Type B pancreatic cell (in vitro differentiated cells): ENCODE measurements at places on chromosomes 2 and 18.

GRCh38 chr2:22247466-22247865, 1123.7 kb downstream of the TDRD15 start:
- DNase-seq, result no peak

DNA sequence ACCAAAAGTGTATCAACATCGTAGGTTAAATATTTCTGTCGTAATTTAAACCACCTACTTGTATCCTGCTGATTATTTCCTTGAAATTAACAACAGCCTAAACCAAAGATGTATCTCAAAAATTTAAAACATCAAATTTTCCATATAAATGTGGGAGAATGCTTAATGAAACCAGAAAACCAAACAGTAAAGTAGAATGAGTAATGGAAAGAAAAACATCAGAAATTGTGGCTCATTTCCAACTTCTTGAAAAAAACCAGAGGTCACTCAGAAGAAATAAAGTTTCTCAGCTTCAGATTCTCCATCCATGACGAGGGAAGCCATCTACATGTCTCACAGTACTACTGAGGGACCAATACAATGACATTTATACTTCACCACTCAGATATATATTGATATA, 296.5 kb downstream of the NOL4 start:
- no peak for DNase-seq

GRCh38 chr2:108189316-108189715, 50.5 kb upstream of the SULT1C3 start:
- DNase-seq, result no peak

DNA sequence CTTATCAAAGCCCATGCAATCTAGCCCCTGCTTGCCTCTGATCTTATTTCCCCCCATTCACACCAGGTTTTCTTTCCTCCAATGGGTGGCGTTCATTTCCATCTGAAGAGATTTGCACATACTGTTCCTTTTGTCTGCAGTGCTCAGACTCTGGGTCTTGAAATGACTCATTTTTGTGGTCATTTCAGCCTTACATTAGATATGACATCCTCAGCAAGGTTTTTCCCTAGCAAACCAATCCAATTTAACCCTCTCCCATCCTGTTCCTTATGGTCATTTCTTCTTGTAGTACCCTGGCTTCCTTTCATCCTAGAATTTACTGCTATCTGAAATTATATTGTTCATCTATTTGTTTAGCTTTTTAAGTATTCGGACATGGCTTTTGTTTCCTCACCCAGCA, 42.5 kb upstream of the SCN1A start:
- DNase-seq, result no peak

GRCh38 chr2:209533391-209533790, 109.5 kb downstream of the MAP2 start:
- no peak for DNase-seq

GRCh38 chr2:30223413-30223874, 7.9 kb upstream of the LBH start:
- no peak for DNase-seq

DNA sequence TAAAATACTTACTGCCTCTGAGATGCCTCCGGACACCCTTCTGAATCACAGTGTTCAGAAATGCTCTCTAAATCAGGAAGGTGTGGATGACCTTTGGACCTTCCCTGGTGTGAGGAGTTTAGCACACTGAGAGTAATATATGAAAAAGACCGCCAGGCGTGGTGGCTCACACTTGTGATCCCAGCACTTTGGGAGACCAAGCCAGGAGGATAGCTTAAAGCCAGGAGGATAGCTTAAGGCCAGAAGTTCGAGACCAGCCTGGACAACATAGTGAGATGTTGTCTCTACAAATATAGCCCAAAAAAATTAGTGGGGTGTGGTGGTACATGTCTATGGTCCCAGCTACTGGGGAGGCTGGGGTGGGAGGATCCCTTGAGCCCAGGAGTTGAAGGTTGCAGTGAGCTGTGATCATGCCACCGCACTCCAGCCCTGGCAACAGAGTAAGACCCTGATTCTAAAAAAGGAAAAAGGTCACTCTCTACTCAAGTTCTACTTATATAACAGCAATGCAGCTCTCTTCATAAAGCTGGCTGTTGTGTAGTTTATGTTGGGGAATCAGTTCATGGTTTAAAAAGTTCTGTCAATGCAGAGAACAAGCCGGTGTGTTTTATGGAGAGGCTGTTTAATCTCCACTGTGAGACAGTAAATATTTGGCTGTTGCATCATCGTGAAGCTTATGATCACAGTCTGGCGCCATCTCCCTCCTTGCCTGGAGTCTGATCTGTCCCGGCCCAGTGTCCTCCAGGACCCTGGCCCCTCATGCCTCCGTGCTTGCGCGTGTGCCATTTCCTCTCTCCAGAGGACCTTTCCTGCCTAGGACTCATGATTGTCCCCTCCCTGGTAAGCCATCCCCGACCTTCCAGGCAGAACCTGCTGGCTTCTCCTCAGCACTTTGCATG, 184.5 kb downstream of the FAM210A start:
- peak; percentile 11 for DNase-seq
